Fibroblast of pulmonary artery (primary cell): ENCODE measurements at places on chromosomes 5 and 9.

DNA sequence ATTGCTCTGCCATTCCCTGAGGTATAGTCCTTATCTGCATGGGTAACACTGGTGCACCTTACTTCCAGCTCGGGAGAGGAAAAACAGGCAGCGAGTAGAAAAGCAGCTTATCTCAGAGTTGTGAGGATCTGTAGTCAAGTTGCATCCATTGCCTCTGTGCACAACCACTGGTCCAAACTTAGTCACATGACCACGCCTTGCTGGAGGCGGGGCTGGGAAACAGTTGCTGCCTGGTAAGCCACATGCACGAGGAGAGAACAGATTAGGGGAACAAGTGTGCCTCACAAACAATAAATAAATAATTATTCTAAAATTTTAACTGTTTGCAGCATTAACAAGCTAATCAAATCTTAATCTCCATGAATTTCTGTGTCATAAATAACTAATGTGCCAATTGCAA is 18.6 kb downstream of the ZNF622 start:
- no peak for DNase-seq

GRCh38 chr9:120534266-120534665 is 45.7 kb downstream of the CDK5RAP2 start:
- no peak for DNase-seq

GRCh38 chr9:26219961-26220360 is 541.7 kb upstream of the TUSC1 start:
- peak; percentile 5 for DNase-seq

DNA sequence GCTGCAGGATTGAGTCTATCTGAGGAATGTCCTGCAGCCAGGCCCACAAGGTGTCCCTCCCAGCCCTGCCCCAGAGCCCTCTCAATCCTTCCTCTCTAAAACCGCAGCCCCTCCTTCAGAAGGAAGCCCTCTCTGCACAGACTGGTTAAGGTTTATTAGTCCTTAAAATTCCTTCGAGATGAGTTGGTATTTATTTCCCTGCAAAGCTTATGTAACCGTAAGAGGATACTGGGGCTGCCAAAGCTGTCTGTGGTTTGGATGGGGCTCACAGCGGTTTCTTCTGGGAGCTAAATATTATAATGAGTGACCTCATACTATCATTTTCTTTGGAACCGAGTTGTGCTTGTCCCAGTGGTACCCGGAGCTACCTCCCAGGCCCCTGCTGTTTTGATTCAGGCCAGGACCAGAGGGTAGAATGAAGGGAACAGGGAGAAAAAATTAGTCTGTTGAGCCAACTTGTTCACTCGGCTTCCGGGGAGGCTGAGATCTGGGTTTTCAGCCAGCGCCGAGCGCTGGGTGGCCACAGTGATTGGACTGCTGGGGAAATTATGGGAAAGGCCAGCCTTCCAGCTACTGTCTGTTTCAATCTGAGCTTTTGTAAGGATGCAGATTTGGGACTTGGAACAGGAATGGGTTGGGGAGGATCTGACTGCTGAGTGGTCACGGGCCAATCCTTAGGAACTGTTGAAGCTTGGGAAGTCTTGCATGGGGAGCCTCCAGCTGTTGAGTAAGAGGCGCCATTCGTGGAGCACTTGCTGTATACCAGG is 107.5 kb downstream of the NDFIP1 start:
- peak; percentile 97 for DNase-seq

GRCh38 chr5:11150976-11151375 is 389.9 kb upstream of the DAP start:
- no peak for DNase-seq

DNA sequence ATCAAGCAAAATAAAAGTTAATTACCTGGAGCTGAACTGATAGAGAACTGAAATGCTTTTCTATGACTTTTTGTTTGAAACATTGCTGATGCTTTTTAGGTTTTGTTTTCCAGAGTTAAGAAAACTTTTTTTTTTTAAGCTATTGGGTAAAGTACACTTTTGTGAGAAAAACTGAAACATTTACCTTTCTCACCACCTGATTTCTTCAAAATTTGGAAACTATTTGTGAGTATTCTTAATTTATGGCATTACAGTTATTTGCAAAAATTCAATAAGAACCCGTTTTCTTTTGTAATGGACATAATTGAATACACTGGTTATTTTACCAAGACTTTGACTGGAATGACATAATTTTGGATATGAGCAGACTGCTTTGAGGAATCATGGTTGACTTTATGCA is 6.6 kb downstream of the C9orf153 start:
- DNase-seq, result no peak

- no peak for DNase-seq
Measured at GRCh38 chr5:175501759-175502158, 23.4 kb downstream of the SFXN1 start.

DNA sequence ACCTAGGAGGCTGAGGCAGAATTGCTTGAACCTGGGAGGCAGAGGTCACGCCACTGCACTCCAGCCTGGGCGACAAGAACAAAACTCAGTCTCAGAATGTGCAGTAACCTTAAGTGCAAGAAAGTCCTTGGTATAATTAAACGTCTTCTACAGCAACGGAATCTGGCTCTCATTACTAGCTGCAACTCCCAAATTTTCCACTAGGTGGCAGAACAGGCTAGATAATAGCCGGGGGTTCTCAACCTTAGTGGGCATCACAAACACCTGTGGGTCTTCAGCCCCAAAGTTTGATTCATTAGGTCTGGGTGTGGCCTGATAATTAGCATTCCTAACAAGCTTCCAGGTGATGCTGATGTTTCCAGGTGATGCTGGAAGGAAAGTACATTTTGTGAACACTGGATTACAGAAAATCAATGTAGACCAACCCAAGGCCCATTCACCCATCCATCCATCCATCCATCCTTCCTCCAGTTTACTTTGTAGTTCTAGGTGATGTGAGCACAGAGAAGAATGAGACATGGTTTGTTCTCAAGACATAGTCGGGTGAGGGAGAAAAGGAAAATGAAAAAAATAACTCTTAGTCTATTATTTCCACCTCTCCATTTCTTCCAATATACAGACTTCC is 37.3 kb downstream of the FBXW2 start:
- DNase-seq, result peak; percentile 62

- no peak for DNase-seq
Measured at GRCh38 chr5:96253140-96253539, 179.9 kb downstream of the PCSK1 start.

DNA sequence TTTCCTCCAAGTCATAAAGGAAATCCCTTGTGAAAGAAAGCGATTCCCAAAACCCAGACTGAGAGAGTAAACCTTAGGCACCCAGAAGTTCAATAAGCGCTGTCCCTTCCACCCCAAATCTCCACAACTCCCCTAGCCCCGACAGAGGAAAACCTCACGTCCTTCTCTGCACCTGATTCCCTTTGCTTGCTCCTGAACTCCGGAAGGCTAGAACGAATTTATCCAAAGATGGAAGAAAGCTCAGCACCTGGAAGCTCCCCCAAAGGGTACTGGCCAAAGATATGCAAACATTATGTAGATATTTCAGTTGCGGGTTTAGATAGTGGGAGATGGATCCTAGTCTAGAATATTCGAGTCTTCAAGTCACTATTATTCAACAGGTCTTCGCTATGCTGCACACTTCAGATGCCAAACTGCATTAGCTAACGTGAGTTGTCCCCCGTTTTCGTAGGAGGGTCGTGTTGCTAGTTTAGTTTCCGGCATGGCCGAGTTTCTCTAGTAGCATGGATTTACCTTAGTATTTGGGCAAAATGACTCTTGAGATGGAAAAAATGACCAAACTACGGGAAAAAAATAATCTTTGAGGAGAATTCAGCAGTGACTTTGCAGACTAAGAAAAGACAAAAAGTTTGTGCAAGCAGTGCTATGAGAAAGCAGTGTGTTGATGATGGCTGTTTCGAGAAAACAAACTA is 27.7 kb downstream of the NR2F1 start:
- DNase-seq, result no peak

DNA sequence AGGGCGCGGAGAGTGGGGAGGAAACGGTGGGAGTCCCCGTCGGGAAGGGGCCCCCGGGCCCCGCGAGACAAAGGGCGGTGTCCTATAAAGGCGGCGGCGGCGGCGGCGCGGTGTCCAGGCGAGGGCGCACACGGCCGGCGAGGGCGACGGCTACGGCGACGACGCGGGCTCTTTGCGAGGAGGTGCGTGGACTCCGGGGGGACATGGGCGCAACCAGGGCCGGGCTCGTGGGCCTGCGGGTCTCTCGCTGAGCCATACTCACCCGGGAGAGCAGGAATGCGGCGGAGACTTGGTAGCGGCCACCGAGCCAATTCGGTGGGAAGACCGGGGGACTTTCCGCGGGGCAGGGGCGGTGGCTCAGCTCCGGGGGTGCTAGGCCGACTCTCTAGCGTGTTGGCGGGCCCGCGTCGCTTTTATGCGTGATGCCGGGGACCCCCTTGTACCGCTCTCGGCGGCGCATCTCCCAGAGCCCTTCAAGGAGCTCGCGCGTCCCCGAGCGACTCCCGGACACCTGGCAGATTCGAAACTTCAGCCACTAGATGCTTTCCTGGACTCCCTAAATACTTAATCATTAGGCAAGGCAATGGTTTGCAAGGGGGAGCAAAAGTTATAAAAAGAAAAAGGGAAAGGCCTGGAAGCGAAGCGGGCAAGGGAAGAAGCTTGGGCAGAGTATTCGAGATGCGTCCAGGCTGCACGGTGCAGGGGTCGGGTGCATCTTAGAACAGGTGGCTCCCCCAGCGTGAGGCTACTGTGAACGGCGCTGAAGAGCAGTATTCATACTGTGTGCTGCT is 5.9 kb upstream of the TAL2 start:
- no peak for DNase-seq

DNA sequence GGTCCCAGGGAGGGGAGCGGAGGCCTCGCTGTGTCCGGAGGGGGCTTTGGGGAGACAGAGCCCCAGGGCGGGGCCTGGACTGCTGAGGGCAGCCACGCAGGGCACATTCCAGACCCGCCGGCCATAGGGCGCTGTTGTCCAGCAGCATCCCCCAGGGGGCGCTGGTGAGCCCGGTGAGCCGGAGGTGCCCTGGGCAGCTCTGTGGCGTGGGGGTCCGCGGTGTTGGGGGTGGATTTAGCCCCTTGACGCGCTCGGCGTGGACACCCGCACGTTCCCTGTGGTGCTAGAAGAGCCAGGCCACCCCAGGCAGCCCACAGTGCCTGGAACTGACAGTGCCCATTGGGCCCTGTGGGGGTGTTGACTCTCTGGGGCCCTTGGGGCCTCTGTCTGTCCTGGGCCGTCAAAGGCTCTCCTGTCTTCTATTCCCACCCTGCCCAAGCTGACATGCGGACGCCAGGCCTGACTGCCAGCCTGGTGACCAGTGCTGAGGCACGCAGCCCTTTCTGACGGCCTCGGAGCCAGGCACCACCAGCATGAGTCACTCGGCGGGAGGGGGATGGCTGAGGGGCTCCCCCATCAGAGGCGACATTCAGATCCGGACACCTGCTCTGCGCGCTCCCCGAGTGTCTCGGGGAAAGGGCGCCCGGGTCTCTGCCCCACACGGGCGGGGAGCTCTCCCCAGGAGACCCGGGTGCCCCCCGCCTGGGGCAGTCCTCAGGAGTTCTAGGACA is 23.9 kb downstream of the TPPP start:
- peak; percentile 16 for DNase-seq

- DNase-seq, result no peak
Measured at GRCh38 chr9:129235041-129235930, 57.2 kb upstream of the IER5L start.
